ENCODE measurements at places on chromosomes 12 and 14. TPM values are rescaled to one million over a fixed set of nuclear protein-coding genes. Genes with fewer than 3 reads are reported as not detected.
A peak's percentile ranks its signal among the peaks of the same experiment; 100 is the strongest.

- no peak for DNase-seq
Observed at GRCh38 chr14:26217778-26218177, 380.1 kb downstream of the NOVA1 start.

GRCh38 chr12:57343703-57344378, 87.0 kb downstream of the R3HDM2 start:
- DNase-seq, result no peak

DNA sequence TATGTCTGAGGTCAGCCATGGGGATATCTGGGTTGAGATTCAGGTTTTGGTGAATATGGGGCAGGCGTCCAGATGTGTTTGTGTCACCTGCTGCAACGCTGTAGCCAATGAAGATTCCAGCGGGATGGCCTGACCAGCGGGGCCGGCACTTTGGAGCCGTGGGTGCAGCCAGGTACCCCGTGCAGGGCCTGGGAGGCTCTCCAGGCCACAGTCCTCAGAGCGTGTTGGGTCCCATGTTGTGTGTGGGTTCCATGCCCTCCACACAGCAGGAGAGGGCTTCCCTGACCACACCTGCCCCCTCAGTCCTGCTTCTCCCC, 2.8 kb upstream of the TEX22 start:
- DNase-seq, result no peak

GRCh38 chr14:96576359-96576758, 74.2 kb downstream of the PAPOLA start:
- DNase-seq, result no peak

DNA sequence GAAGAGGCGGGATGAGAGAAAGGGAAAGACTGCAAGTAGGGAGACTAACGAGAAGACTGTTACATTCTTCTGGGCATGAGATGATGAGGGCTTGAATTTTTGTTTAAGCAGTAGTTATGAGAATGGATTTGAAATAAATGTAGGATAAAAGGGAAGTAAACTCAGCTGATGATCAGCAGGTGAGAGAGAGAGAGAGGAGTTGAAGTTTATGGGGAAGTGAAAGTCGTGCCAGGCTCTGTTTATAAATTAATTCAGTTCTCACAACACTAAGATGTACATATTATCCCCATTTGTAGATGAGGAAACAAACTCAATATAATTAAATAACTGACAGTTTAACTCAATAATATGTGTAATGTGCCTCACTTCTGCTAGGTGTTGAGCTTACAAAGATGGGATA, 170.0 kb upstream of the RMST start:
- DNase-seq, result no peak

DNA sequence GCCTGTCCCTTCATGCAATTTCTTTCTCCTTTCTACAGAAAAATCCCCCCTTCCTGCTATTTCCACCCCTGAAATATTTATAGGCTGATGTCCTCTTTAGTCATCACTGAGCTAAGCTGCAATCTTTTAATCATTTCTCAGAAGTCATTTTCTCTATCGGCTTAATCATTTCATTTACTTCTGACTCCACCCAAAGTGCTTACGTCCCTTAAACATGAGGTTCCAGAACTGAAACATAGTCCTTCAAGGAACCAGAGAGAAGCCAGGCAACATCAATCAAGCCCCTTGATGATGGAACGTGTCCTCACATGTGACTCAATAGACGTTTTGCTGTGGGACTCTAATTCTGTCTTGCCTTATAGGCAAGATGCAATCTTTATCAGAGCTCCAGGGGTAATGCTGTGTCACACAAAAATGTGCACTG, 148.7 kb upstream of the KRR1 start:
- no peak for DNase-seq

GRCh38 chr14:93799989-93800921, 12.0 kb upstream of the PRIMA1 start:
- no peak for DNase-seq

DNA sequence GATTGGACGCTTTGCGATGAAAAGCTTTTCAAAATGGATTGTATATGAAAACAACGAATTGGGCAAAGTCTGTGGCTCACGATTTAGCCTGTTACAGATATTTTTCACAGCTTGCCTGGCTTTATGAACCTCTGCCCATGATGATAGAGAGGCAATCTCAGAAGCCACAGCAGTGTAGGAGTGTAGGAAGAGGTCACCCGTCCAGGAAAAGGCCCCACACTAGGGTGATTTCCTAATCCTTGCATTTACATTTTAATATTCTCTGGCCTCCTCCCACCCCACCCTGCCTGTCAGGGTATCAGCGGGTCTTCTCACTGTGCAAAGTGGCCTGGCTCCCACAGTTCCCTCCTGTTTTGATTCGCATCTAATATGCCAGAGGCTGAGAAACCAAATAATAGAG, 81.8 kb upstream of the FOXN3 start:
- DNase-seq, result no peak

DNA sequence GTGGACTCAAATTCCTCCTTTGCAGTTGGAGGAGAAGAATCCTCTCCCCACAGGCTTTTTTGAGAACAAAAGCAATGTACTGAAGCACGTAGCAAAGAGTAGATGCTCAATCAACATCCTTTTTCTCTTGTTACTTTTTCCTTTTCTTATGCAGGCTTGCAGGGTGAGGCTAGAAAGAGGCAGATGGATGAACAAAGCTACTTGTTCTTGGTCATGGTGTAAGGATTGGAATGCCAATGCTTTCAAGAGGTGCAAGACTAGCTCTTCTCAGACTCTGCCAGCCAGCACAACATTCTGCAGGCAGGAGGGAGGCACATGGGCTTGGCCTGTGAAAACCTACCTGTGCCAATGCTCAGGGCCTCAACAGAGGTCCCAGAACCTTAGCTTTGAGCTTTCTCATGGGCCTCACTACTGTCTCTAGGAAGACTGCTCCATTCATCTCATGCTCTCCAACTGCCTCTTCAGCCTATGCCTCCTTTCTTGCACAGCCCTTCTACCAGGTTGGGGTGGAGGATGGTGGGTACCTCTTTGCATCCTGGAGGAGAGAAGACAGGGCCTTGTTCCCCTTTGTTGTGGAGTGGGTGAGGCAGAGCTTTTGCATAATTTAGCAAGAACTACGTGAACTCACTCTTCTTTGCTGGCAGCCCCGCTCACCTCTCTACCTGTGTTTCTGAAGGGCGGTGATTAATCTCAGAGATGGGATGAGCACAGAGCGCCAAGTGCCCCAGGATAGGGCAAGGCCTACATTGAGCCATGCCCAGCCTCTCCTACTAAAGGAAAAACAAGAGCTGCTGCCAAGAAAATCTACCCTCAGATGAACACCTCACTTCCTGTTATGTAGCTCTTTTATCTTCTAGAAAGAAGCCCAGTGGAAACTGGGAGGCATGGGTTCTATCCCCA, 1119.7 kb downstream of the VRK1 start:
- DNase-seq, result no peak

GRCh38 chr14:91614187-91614586, 104.1 kb upstream of the PPP4R3A start:
- no peak for DNase-seq

GRCh38 chr12:32483499-32483898, 84.1 kb downstream of the FGD4 start:
- peak; percentile 51 for DNase-seq

DNA sequence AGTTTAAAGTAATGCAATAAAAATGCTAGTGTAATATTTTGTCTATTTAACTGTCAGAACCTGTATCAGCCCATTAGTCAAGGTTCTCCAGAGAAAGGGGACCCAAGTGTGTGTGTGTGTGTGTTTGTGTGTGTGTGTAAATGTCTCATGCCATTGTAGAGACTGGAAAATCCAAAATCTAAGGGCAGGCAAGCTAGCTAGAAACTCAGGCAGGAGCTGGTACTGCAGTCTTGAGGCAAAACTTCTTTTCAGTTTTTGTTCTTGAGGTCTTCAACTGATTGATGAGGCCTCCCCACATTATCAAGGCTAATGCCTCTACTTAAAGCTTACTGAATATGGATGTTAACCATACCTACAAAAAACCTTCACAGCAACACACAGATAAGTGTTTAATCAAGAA, 126.7 kb downstream of the PRKD1 start:
- DNase-seq, result no peak

Gene CLBA1
- polyA plus RNA-seq, result 19.9 TPM
